Left ventricle myocardium inferior (tissue), 1 donor: ENCODE measurements at places on chromosomes 16 and 17.
A peak's percentile ranks its signal among the peaks of the same experiment; 100 is the strongest.

DNA sequence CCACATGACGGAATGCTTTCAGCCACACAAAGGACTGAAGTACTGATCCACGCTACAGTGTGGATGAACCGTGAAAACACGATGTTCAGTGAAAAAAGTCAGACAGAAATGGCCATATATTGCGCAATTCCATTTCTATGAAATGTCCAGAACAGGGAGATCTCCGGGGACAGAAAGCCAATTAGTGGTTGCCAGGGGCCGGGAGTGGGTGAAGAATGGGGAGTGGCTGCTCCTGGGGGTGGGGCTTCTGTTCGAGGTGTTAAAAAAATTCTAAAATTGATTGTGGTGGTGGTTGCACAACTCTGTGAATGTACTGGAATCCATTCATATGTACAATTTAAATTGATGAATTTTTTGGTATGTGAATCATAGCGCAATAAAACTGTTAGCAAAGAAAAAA, 154.8 kb upstream of the HSBP1 start:
- H3K4me1 ChIP-seq: no peaks in the 10 kb centered on the region
- H3K4me3 ChIP-seq: no peak overlapping the region
- peaks cover 6% of the 10 kb centered on the region for H3K36me3 ChIP-seq

DNA sequence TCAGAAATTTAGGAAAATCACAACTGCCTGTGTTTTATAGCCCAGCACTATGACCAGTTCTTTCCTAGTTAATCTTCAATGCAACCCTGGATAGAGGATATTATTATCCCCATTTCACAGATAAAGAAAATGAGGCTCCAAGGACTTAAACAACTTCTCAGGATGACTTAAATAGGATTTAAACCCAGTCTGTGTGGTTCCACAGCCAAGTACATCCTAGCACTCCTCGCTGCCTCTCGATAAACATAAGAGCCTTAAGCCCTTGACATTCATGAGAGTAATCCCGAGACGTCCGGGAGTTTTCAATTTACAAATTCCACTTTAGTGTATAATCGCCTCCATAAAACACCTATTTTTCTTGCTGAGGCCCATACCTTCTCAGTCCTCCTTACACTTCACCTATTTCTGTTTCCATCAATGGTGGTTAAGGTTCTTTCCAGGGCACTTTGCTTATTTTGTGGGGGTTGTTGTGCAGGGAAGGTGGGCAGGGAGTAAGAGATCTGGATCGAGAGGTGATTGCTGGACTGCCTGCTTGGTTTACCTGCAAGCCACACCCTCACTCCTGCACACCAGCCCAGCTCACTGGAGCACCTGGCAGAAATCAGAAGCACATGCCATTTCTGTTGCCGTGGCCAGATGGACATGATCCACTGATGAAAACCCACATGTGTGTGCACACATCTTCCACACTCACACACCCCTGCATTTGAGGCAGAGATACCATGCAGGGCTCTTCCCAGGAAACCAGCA, 50.5 kb downstream of the ASIC2 start:
- DNase-seq: no peak
- H3K27me3 ChIP-seq: peaks cover 84% of the 10 kb centered on the region
- H3K4me3 ChIP-seq: no peak overlapping the region
- no peak overlapping the region for H3K27ac ChIP-seq
- no peaks in the 10 kb centered on the region for H3K4me1 ChIP-seq

GRCh38 chr16:83914091-83914710, 15.3 kb downstream of the MLYCD start:
- H3K4me1 ChIP-seq: peaks cover 44% of the 10 kb centered on the region
- H3K27ac ChIP-seq: peak overlapping the region; percentile 93
- no peak for DNase-seq
- no peaks in the 10 kb centered on the region for H3K27me3 ChIP-seq
- peaks cover 88% of the 10 kb centered on the region for H3K36me3 ChIP-seq

- H3K27me3 ChIP-seq: no peaks in the 10 kb centered on the region
- H3K4me1 ChIP-seq: no peaks in the 10 kb centered on the region
- no peak overlapping the region for H3K4me3 ChIP-seq
- no peak for DNase-seq
These were observed 937.6 kb upstream of the EEF2KMT start for GRCh38 chr16:6035161-6035560.

DNA sequence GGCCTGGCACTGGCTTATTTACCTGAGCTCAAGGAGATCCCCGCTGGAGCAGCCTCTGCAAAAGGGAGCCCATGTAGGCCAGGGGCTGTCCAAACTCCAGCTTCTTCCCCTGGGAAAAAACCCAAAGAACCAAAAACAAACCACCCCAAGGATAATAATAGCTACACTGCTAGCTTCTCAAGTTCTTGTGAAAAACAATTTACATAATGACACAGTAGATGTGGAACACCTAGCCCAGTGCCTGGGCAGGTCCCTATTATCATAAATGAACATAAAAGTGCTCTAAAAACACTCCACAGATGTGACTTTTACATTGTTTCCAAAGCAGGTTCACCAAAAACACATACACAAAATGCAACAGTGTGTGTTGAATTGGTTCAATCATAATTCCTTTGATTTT, 27.3 kb downstream of the CENPV start:
- H3K27me3 ChIP-seq: no peaks in the 10 kb centered on the region
- peaks cover 14% of the 10 kb centered on the region for H3K4me1 ChIP-seq
- H3K4me3 ChIP-seq: no peak overlapping the region
- DNase-seq: no peak
- no peak overlapping the region for H3K27ac ChIP-seq
